Glutamatergic neuron (in vitro differentiated cells): ENCODE measurements at places on chromosomes 4 and X.

DNA sequence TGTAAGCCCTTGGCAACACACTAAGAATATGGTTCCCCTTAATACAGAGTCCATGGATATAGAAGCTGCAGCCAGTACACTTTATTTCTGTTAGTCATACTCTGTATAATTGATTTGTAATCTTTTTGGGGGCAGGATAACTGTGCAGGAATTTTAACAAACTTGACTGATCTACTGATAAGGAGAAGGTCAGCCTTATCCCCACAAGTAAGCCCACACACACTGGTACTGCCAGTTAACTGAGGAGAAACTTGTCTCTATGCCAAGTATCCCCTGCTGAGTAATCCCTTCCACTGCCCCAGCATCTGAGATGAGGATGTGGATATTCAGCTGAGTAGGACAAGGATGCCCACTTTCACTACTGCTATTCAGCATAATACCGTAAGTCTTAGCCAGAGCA, 154.9 kb upstream of the CXXC4 start:
- no peak for DNase-seq

DNA sequence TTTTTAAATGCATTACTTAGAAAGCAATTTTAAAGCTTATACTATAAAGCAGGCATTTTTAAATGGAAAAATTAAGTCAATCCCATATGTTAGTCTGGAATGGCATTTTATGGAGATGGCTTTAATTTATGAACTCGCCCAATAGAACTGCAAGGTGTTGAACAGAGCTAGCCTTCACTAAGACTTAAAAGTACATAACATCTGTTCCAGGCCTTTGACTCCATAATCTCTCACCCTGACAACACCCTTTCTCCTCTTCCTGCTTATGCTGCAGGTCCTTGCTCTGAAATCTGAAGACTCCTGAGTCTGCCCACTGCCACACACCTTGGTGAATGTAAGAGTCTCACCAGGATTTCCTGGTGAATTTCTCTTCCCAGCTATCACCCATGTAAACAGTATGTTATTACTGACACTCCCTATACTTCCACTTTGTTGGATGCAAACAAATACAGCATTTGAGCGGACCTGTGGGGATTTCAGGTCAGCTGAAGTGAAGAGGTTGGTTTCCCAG, 17.7 kb upstream of the SLC39A8 start:
- DNase-seq: no peak

DNA sequence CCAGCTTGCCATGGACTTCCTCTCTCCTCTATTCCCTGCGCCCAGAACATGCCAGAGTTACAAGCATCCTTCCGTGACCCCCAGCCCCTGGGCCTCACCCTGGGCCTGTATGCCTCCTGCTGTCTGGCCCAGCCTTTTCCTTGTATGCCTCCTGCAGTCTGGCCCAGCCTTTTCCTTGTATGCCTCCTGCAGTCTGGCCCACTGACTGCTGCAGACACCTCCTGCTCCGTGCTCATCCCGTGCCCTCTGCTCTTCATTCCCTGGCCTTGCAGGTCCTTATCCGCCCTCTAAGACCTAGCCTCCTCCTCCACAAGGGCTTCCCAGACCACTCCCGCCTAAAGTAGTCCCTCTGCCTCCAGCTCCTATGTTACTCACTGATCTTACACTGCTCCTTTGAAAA, 44.2 kb downstream of the IRF2 start:
- no peak for DNase-seq

DNA sequence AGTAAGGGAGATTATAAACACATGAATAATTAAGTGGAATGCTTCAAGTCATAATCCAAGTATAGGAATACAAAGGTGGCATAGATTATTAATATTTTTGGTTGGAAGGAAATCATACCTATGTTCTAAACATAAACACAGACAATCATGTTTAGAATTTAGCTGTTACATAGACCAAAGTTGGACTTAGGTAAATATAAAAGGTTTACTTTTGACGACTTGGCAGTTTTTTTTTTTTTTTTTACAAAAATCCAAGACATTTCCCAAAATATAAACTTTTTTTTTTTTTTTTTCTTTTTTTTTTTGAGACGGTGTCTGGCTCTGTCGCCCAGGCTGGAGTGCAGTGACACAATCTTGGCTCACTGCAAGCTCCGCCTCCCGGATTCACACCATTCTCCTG, 3.5 kb upstream of the N4BP2 start:
- DNase-seq: no peak

- DNase-seq: no peak
Observed at GRCh38 chrX:133646719-133647116, 231.4 kb upstream of the GPC4 start.

GRCh38 chr4:113635739-113636437, 125.7 kb downstream of the CAMK2D start:
- no peak for DNase-seq

- no peak for DNase-seq
Observed at GRCh38 chr4:151853034-151853433, 92.2 kb upstream of the GATB start.

- no peak for DNase-seq
Observed at GRCh38 chr4:48462363-48462762, 20.8 kb upstream of the SLC10A4 start.

GRCh38 chr4:128275346-128275745, 12.3 kb downstream of the PGRMC2 start:
- no peak for DNase-seq

- no peak for DNase-seq
Observed at GRCh38 chrX:69152417-69152841, 12.8 kb downstream of the PJA1 start.

GRCh38 chr4:182147391-182147790, 95.8 kb upstream of the TENM3 start:
- no peak for DNase-seq

DNA sequence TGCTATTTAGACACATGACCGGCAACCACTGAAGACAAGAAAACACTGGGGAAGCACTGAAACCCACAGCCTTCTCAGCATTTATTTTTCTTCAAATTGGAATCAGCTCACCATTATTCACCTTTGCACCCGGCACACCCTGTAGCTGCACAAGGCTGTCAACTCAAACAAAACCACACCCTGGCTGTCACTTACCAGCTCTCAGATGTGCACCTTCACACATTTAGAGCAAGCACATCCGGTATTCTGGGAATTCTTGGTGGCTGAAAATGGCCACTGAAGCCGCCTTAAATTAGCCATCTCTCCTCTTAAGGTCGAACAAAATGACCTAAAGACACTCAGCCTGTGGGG, 5.9 kb downstream of the ZFYVE28 start:
- DNase-seq: no peak

- DNase-seq: peak; percentile 67
Observed at GRCh38 chrX:12974305-12974795, 560 bp upstream of the TMSB4X start.
